ENCODE measurements at places on chromosomes 6 and 20.

- peak; percentile 92 for DNase-seq
Measured at GRCh38 chr6:41941280-41942066, at the start of gene CCND3. CCND3 (minus strand) TSS chr6:41941808; CDS start chr6:41941649, 159 bp downstream.

GRCh38 chr6:137914530-137915193 lies 47.6 kb downstream of the TNFAIP3 start:
- no peak for DNase-seq

GRCh38 chr20:62482146-62482809 lies 6.5 kb upstream of the GATA5 start:
- no peak for DNase-seq

DNA sequence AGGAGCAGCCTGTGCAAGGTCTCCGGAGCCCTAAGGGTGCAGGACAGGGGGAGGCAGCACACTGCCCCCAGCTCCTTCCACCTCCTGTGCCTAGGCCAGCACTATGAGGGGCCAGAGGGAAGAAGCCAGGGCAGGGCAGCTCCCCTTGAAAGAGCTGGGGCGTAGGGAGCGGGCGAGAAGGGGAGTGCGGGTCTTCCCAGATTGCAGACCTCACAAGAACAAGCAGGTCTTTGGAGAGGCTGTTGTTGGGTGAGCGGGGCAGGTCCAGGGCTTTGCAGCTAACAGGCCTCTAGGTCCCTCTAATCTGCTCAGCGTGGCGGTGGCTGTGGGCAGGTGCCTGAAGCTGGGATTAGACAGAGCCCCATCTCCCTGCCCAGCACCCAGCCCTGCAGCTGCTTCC lies 22.4 kb upstream of the CST1 start:
- no peak for DNase-seq

DNA sequence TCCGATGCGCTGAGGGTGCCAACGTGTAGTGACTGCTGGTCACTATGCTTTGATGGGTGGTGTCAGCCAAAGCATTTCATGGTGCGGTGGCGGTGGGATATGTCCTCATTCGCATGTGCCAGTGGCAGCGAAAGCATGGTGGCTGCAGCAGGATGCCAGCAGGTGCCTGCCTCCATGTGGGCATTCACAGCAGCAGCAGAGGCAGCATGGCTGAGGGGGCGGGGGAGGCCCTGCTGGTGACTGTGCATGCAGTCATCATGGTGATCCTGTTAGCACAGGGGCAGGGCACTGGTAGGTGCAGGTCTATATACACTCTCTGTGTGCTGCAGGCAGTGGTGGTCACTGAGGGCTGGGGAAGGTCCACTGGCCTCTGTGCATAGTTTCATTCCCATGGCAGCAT lies 22.0 kb downstream of the FIG4 start:
- DNase-seq: no peak

DNA sequence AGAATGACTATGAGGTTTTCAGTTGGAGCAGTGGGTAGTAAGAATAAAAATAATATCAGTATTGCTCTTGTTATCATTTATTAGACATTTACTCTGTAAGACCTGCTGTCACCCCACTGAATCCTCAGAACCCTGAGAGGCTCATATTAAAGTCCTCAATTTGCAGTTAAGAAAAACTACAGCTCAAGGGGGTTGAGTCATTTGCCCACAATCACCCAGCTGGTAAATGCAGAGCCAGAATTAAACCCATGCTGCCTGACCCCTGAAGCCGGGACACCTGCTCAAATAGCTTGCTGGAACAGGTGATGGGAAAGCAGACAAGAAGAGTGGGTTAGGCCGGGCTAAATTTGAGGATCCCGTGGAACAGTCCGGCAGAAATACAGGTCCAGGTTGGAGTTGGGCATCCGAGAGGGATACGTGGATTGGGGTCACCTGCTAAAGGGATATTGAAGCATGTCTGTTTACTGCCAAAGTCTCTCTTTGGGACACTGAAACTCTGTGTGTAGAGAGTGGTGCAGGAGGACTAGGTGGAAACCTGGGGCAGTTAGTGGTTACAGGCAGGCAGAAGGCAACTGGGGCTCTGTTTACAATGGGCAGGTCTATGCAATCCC lies 344.1 kb downstream of the CDC5L start:
- DNase-seq: no peak

DNA sequence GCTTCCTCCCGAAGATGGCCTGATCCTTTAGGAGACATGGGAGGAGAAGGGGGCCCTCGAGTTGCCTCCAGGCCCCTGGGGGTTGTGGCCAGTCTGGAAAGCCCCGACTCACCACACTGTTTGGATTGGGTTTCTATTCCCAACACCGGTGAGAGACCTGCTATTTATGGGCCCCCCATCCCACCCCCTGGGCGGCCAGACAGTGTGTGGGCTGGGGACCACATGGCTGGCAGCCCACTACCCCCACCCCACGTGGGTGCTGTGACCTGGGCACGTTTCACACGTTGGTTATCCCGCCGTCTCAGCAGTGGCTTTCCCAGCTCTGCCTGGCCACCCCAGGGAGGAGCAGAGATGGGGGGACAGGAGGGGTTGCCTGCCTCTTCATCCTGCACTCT lies 116.1 kb downstream of the VEGFA start:
- DNase-seq: no peak

GRCh38 chr20:46962452-46963195 lies 68.0 kb downstream of the EYA2 start:
- no peak for DNase-seq

DNA sequence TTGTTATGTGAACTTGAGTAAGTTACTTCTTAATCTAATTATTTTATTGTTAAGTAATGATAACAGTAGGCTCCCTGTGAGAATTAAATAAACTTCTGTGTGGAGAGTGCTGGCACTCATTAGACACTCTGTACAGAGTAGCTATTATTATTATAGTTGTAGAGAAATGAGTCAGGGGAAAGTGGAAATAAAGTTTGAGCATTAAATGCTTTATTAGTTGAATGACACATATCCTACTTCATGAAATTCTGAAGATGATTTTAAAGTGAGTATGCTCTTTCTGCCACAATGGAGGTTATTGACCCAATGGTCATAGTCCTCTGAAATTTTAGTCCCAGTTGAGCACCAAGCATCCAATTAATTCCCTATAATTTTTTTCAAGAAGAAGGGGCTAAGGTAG lies 5.9 kb downstream of the ECI2 start:
- no peak for DNase-seq

DNA sequence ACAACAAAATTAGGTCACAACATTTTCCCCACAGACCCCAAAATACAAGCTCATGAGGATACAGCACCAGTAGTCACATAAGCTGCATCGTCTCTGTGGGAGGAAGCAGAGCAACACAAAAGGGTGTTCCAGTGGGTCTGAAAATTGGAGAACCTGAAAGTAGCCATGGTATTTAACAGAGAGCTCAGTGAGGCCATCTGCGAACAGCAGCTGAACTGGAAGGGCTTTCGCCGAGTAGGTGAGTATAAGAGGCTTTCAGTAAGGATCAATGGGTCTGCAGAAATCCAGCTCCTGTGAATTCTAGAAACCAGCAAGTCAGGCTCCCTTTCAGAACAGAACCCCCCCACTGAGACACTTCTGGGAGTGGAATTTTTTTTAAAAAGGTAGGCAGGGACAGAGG lies 120.0 kb upstream of the RREB1 start:
- no peak for DNase-seq

DNA sequence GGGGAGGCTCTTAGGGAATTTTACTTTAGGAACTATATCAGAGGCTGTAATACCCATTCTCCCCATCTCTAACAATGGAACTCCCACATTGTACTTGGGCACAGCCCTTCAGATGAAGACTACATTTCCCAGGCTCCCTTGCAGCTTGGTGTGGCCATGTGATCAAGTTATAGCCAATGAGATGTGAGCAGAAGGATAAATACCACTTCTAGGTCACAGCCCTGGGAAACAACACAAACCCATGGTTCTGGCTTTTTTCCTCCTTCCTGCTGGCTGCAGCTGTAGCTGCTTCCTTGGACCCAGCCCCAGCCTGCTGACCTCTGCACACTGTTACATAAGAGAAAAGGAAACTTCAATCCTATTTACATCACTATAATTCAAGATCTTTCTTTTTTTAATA lies 445.9 kb upstream of the JARID2 start:
- DNase-seq: no peak

DNA sequence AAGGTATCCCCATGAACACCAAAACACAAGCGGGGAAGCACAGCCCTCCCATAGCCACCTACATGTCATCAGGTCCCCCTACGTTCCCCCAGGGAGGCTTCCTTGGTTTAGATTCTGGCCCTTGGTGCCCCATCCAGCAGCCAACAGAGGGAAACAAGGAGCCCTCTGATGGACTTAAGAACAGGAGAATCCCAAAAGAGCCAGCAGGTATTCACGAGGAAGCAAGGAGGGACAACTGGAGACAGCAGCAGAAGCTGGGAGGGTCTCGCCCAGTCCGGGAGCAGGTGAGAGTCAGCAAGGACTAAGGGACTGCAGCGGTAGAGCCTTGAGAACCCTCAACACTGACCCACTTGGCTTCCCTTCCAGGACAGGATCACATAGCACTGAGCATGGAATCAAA lies 58.4 kb upstream of the TOP1 start:
- no peak for DNase-seq

DNA sequence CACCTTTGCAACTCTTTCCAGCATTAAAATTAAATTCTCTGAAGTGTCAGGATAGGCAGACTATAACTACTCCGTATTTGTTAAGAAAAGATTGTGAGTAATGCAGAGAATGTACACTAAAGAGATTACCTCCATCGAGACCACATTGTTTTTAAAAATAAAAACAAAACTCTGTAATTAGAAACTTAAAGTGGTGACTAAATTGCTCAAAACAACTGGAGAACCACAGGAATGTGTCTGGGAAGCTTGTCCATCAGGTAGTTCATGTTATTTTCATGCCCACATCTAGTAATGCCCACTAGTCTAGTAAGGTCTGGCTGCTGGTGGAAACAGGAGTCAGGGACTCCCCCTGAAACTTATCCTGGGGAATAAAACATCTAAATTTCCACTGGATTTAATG lies 103.0 kb upstream of the FOXQ1 start:
- DNase-seq: no peak

DNA sequence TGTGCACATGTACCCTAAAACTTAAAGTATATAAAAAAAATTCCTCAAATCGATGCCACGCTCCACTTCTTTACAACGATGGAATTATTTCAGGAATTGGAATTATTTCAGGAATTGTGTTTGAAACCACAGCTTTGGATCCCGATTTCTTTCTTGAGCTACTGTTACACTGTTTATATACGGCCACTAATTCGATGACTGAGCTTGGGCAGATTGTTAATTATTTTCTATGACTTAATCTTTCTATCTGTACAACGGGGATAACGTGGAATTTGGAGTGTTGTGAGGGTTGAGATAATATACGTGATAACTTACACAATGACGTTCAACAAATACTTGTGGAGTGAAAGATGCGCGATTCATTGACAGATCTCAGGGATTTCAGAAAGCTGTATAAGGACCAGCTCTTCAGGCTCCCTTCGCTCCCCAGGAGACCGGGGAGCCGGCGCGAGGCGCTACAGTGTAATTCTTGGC lies 171.3 kb downstream of the SLC16A10 start:
- DNase-seq: no peak

DNA sequence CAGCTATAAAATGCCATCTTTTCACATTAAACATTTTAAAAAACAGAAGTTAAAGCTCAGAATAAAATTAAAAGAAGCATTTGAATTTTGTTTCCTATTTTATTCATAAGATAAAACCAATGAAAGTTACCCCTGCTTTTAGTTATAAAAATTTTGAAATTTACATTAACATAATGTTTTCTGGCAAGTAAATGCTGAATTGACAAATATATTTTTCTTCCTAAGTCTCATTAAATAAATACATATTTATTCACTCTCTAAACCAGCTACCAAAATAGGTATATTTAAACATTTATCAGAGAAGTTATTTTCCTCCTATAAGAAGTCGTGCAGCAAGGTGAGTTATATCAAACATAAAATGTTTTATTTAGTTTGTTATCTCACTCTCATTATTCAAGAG lies 213.6 kb downstream of the TRDN start:
- DNase-seq: no peak

GRCh38 chr20:44598423-44599305 lies 16.3 kb downstream of the PKIG start:
- DNase-seq: no peak

DNA sequence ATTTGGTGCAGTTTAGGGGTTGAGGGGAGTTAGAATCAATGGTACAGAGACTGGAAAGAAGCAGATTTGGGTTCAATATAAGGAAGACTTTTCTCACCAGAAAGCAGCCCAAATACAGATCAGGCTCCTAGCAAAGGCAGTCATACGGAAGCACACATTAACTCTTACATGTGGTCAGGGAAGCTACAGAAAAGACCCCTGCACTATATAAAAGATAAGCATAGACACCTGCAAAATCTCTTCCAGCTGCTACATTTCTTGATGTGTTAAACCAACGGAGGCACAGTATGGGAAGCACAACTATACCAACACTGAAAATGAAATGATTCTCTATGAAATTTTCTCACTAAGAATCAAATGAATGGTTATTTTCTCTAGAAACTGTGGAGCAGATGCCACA lies 150.8 kb downstream of the GMDS start:
- no peak for DNase-seq

DNA sequence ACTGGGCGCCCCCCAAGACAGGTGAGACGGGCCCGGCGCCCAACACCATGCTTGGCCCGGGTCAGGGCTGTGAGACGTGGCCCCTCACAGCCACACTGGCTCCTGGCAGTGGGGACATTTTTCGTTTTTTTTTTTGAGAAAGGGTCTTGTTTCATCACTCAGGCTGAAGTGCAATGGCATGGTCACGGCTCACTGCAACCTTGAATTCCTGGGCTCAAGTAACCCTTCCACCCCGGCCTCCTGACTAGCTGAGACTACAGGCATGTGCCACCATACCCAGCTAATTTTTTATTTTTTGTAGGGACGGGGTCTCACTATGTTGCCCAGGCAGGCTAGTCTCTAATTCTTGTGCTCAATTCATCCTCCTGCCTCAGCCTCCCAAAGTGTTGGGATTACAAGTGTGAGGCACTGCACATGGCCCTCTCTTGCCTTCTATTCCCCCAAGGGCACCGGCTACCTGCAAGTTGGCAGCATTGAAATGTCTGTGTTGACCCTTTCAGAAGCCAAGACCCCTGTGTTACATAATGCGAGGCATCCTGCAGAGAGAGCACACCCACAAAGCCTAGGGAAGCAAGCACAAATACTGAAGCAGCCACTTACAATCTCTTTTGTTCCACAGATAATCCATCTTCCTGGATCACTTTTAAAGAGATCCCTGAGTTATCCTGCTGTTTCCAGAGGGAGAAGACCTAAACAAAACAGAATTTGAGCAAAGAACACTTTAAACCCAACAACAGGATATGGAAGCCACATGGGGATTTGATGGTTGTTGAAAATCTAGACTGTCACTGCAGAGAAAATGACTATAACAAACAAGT lies 57.5 kb upstream of the SLC4A11 start:
- no peak for DNase-seq

- DNase-seq: no peak
Measured at GRCh38 chr6:7391151-7391550, 1.5 kb downstream of the RIOK1 start.

- no peak for DNase-seq
Measured at GRCh38 chr6:113049190-113049589, 702.1 kb downstream of the RFPL4B start.

DNA sequence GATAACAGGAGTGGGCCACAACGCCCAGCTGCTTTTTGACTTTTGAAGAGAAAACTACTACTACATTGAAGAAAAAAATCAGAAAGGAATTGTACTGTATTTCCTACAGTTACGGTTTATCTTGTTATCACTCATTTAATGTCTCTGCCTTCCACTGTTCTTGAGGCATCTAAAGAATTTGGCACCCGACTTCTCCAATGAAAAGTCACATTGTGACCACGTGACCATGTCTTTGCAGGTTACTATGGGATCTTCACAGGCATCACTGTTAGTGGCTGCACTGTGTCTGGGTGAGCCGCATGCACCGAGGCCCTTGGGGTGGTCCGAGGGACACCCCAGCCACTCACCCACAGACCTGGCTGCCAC lies 26.8 kb downstream of the RRBP1 start:
- DNase-seq: no peak
